ENCODE measurements at places on chromosomes 2 and 18. TPM values are rescaled to one million over a fixed set of nuclear protein-coding genes. Genes with fewer than 3 reads are reported as not detected.

The IL36G gene
- total RNA-seq = not detected

The WDR33 gene
- 40.5 TPM for total RNA-seq

The IL36A gene
- not detected for total RNA-seq

- DNase-seq = no peak
Observed at GRCh38 chr2:230256733-230257332, 31.3 kb downstream of the SP140 start.

The PROKR1 gene
- not detected for total RNA-seq

DNA sequence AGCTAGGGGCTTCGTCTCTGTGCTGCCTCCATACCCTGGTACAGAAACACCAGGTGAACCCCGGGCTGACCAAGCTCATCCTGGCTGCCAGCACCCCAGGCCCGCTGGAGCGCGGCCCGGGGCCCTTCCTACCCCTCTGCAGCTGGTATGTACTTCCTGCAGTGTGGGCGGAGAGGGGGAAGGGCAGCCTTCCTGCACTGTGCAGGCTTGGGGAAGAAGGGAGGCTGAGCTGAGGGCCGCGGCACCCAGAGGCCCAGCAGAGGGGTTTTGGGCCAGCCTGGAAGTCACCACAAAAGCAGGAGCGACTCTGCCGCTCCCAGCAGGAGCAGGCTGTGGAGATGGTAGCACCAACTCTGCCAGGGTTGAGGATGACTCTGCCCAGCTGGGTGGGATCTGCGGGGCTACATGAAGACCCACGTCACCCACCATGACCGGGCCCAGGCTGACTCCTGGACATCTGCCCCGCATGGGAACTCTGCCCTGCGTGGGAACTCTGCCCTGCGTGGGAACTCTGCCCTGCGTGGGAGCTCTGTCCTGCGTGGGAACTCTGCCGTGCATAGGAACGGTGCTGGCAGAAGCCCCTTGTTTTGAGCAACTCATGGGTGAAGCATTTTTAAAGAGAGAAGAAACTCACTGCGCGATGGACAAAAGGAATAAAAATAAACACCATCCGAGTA lies 273.3 kb downstream of the NDUFA10 start:
- DNase-seq = peak; percentile 22

DNA sequence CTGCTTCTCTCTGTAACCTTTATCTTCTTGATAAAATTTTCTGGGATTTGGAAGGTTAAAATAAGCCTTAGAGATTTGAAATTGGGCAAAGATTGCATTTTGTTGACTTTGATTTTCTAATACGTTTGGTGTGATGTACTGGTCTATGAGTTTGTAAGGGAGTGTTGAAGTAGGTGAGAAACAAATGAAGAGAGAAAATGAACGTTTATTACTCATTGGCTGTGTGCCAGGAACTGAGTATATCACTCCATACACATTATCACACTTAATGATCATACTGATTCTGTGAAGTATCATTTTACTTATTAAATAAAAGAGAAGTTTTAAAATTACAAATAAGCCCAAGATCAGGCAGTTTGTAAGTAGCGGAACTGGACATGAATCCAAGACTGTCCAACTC lies 795.1 kb upstream of the ZEB2 start:
- no peak for DNase-seq

- no peak for DNase-seq
Observed at GRCh38 chr2:173654161-173654895, 299.7 kb downstream of the CDCA7 start.

The SLC30A3 gene
- not detected for total RNA-seq
